ENCODE measurements at places on chromosomes 6 and 20.
A peak's percentile ranks its signal among the peaks of the same experiment; 100 is the strongest.

DNA sequence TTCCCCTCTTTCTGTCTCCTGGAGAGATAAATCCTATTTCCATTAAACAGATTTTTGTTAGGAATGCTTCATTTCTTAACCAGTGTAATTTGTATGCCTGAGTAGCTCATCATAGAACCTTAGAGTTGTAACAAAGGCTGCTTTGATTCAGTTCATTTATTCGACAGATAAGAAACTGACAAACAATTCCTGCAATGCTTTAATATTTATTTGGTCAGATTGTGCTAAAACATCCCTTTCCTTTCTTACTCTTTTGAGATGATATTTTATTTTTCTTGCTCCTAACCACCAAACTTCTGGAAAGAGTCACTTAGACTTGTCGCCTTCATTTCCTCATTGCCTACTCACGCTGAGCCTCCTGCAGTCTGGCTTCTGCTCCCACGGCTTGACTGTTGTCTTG, 89.0 kb upstream of the SUPT3H start:
- no peak for DNase-seq

GRCh38 chr6:34386316-34387137, 5.9 kb downstream of the NUDT3 start:
- DNase-seq: no peak

- DNase-seq: no peak
Observed at GRCh38 chr20:60116128-60116909, 158.1 kb downstream of the CDH26 start.

DNA sequence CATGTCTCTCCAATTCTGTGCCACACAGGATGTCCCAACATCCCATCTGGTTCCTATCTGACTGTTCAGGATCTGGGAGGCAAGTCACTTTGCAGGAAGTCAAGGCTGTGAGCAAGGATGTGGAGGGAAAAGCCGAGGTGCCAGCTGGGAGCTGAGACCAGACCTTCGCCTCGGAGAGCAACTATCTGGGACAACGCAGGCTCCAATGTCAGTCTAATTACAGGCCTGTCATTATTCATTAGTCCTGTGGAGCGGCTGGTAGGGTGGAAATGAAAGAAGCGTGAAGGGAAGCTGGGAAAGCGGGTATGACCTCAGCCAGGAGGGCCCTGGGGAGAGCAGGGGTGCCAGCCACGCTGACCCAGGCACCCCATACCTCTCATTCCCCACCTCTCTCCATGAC, 147.3 kb downstream of the UNC5CL start:
- no peak for DNase-seq

- no peak for DNase-seq
Observed at GRCh38 chr20:35156978-35157377, 9.8 kb upstream of the EDEM2 start.

- peak; percentile 21 for DNase-seq
Observed at GRCh38 chr6:107493158-107494057, 3.5 kb downstream of the SOBP start.

- DNase-seq: no peak
Observed at GRCh38 chr6:33751771-33752645, 5.3 kb upstream of the IP6K3 start.

- peak; percentile 72 for DNase-seq
Observed at GRCh38 chr6:69866770-69867638, 648 bp downstream of the COL19A1 start.

DNA sequence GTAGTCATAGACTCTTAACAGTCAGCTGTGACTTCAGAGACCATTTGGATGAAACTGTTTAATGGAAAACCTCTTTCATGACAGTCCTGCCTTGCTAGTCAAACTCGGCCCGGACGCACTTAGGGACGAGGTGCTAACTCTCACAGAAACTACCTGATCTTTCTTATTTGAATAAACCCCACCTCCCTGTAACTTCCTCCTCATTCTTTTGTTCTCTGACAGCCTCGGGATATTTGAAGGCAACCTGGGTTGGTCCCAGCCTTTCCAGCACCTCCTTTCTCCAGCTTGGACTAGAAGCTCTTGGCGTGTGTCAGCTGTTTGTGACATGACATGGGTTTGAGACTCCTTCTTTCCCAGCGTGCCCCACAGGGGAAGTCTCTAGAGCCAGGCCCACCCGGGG, 175.3 kb upstream of the EXOC2 start:
- no peak for DNase-seq

DNA sequence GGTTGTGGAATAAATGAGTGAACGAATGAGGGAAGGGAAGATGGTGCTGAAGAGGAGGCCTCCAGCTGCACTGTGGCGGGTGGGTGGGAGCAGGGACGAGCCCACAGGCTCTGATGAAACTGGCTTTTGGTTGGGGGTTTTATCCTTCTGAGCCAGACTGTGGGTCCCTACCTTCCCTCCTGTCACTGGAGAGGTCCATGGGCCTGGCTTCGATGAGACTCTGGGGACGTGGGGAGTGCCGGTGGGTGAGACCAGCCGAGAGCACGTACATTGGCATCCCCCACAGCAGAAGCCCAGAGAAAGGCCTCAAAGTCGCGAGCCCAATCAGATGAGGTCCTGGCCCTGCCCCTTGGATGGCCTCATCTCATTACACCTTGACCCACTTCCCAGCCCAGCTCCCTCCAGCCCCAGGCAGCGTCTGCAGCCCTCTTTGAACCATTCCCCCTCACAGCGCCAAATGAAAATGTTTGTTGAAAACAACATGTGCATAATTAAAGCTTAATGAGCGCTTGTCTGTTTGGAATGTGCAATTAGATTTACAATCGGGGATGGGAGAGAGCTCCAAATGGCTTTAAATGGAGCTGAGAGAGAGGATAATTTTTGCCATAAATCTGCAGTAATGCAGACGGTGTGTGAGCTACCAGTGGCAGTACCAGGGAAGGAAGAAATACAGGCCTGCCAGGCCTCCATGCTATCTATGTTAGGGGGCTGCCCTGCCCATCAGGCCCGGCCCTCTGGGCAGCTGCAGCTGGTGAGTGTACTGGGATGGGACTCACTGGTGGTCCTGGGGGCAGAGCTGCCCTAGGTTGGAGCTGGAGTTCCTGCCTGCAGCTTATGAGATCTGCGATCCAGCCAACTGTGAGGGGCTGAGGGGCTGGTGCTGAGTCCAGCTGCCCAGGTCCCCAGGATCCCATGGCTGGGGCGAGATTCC, 47.2 kb downstream of the TOX2 start:
- DNase-seq: no peak

DNA sequence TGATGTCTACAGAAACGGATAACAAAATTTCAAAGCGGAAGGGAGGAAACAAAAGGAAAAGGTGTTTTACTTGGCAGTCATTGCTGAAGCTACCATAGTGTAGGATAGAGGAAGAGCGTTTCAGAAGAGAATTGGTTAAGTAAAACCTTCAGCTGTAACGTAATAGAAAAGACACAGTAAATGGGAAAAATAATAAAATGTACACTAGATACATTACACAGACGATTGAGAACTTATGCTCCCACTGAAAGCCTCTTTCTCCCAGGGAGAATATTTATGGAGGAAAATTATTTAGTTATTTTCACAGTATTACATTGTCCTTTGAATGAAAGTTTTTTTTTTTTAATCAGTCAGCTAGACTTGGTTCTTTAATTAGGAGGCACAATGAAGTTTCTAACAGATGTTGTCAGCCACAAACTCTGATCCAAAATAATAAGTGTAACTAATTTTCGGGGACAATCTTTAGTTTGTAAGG, 90.7 kb upstream of the PRDM1 start:
- no peak for DNase-seq

GRCh38 chr6:136471372-136471771, 78.8 kb downstream of the MAP7 start:
- DNase-seq: no peak

DNA sequence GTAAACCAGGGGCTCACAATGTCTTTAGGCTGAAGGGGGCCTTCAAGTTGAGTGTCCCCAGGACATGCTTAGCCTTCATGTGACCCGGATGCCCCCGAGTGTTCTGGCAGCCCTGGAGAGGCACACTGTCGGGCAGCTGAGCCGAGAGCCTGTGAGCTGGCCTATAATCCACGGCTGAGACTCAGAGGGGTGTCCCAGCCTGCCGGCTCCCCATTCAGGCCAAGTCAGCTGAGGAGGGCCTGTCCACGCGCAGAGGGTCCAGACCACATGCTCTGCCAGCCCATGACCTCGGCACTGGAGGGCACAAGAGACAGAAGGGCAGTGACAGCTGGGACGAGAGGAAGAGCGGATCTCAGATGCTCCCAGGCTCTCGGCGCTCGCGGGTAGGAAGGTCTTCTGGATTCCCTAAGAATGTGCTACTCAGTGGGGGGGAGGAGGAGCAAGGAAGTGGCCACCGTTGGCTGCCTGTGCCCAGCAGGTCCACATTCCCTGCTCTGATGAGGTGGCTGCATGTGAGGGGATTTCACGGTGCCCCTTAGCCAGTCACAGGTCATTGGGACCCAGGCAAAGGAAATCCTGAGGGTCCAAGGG, 224.7 kb downstream of the NRN1 start:
- no peak for DNase-seq

- no peak for DNase-seq
Observed at GRCh38 chr20:50133041-50133440, 20.1 kb upstream of the UBE2V1 start.

- no peak for DNase-seq
Observed at GRCh38 chr20:21162631-21163030, 36.7 kb downstream of the KIZ start.

DNA sequence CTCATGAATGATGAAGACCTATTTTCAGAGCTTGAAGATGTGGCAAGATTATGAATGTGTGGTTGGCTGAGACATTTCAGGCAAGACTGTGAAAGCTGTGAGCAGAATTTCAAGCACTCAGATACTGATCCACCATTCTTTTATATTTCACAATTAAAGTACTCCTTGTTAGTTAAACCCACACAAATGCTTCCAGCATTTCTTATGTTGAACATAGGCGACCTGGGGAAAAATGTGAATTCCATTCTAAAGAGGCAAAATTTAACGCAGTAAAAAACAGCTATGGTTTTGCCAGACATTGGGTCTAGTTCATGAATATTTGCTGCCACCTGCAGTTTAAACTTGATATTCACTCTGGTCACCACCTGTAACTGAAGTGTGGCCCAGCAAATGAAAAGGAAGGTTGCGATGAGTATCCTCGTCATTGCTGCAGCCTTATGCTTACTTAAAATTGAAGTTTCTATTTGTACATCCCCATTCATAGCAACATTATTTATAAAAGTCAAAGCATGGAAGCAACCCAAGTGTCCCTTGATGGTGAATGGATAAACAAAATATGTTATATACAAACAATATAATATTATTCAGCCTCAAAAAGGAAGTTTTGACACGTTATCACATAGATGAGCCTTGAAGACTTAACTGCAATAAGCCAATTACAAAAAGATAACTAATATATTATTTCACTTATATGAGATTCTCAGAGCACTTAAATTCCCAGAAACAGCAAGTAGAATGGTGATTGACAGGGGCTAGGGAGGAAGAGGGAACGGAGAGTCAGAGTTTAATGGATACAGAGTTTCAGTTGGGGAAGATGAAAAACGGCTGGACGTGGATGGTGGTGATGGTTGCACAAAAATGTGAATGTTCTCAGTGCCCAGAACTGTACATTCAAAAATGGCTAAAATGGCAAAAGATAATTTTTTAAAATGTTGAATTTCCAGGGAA, 32.4 kb upstream of the FAM184A start:
- DNase-seq: peak; percentile 25

Data from progenitor cell of endocrine pancreas (in vitro differentiated cells).